BE2C (cell line): ENCODE measurements at places on chromosomes 3 and 15.

DNA sequence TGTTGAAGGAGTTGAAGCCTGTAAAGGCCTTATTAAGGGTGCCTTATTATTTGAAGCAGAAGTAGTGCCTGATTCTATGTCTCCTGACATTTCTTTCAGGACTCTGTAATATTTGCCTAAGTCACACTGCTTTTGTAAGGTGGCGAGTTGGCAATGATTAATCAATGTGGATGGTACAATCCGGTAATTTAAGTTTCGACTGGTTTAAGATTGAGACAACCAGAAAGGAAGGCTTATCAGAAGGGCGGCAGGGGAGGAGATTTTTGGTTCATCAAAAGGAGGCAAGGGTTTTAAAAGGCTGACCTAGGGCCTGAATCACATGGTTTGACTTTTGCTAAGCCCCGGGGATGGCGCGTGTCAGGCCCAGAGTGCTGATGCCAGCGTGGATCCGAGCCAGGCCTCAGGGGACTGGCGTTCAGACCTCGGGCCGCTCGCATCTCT is 830 bp upstream of the RNF13 start:
- DNase-seq: no peak

DNA sequence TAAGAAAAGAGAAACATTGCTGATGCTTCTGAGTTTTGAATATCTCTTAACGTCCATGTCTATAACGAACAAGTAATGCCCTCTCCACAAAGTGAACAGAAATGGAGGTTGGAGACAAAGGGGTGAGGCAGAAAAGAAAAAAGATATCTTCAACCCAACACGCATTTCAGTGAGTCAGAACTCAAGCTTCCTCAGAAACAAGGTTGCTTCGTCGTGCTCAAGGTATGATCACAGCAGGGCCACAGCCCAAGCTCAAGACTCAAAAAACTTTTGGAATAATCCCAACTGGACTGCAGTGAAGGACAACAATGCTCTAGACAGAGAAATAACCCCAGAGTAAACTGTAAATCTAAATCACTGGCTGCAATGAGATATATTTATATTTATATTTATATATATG is 18.9 kb downstream of the WNT5A start:
- no peak for DNase-seq

DNA sequence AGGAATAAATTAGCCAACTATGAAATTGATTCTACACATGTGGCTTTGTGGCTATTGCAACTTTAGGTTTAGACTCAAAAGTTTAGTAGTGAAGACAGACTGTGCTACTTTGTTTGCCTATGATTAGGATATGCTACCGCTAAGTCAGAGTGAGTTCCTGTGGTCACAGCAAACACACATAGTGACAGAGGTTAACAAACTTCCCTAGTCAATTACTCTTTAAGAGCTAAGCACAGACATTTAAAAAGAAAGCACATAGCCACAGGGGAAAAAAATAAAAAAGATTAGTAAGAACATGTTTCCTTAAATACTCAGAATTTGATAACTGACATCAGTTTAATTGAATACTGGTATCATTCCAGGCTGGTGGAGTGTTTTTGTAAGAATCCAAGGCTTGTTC is 207.1 kb downstream of the GBE1 start:
- no peak for DNase-seq

DNA sequence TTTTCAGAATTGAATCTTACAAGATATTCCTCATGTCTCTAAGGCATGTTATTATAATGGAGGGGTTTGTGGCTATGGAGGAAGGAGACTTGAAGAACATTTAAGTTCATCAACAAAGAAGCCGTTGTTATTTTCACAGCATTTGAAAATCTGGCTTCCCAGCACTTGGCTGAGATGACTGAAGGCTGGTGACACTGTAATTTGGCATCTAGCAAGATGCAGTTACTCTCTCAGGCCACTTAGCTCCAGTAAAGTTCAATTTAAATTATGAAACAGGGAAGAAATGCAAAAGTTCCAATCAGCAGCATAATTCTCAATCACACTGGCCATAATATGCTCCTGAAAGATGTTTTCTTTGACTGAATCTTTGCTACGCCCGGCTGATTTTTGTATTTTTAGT is 139.4 kb upstream of the NUDT16 start:
- no peak for DNase-seq

- no peak for DNase-seq
Observed at GRCh38 chr3:89216016-89216739, 108.8 kb downstream of the EPHA3 start.

DNA sequence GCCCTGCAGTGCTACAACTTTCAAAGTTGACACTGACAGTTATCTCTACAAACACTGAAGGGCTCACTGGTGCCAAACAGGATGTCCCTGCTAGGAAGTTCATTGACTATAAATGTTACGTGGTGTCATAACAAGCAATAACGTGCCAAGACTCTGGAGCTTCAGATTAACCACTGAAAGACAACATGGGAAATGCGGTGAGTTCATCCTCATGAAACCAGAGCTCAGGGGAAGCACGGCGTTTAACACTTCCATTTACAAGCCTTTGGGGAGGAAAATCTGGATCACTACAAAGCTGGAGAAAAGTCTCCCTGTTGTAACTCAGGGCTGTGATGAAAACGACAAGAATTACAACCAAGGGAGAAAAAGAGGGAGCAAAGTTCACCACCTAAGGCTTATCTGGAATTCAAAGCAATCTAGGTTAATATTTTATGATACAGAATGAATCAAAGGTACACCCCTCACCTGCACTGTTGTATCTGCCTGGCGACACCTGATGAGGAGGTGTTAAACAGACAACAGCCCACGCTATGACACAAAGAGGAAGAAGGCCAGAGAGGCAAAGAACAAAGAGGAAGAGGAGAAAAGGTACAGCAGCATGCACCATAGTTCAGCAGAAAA is 27.0 kb downstream of the SHQ1 start:
- no peak for DNase-seq

- DNase-seq: no peak
Observed at GRCh38 chr15:85091990-85092389, 110.3 kb downstream of the PDE8A start.

DNA sequence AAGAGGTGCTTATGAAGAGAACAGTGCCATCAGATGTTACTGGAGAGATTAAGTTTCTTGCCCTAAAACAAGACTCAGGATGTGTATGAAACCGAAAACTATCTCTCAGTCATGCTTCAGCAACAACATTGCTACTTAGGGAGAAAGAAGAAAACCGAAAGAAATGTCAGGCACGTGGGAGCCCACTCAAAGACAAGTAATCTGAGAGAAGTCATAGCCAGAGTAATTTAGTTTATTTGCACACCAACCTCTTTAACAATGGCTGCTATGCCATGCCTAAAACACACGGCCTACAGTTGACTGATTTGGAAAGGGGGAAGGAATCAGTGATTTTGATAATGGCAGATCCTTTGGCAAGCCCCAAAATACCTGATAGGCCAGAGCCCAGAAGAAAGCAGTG is 162.9 kb downstream of the TIGIT start:
- no peak for DNase-seq

DNA sequence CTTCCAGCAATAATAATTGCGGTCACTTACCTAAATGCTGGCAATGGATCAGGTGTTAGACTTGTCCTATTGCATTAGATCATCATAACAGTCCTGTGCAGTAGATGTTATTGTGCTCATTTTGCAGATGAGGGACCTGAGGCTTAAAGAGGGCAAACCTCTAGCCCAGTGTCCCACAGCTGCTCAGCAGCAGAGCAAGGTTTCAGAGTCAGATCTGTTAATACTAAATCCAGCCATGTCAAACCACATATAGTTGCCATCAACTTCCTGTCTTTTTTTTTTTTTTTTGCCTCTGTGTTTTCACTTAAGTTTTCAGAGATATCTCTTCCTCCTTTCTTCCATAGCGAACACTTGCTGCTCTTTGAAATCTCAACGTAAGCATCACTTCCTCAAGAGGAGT is 12.1 kb downstream of the FEZF2 start:
- no peak for DNase-seq
